Liver (tissue), 10 donors: ENCODE measurements at places on chromosomes 5 and 9. TPM values are rescaled to one million over a fixed set of nuclear protein-coding genes. Genes with fewer than 3 reads are reported as not detected.
A peak's percentile ranks its signal among the peaks of the same experiment; 100 is the strongest.

PGGT1B gene
- total RNA-seq, result 15.7 TPM

GRCh38 chr5:134758176-134758503 is 439 bp upstream of the DDX46 start:
- H3K4me1 ChIP-seq, result peaks cover 20% of the 10 kb centered on the region
- no peaks in the 10 kb centered on the region for H3K27me3 ChIP-seq
- no peak overlapping the region for H3K27ac ChIP-seq
- peak overlapping the region; percentile 44 for H3K4me3 ChIP-seq

- no peaks in the 10 kb centered on the region for H3K27me3 ChIP-seq
- no peaks in the 10 kb centered on the region for H3K36me3 ChIP-seq
- H3K4me3 ChIP-seq, result no peak overlapping the region
- DNase-seq, result no peak
Measured at GRCh38 chr9:138067613-138068367, 190.2 kb downstream of the CACNA1B start.

SLC4A9 gene
- total RNA-seq, result not detected

DNA sequence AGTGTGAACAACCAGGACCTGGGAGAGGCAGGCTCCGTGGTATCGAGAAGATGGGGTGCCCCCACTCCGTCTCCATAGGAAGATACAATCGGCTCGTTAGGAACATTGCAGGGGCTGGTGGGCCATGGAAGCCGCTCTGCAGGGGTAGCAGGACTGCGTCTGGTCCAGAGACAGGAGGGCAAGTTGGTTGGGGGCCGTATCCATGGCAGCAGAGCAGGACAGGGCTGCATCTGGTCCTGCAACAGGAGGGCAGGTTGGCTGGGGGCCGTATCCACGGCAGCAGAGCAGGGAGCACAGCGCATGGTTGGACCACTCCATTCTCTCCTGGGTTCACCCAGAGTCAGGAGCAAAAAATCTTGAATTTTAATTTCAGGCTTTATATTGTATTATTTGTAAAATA is 98.2 kb downstream of the ANKRD33B start:
- H3K4me1 ChIP-seq, result peaks cover 9% of the 10 kb centered on the region
- H3K4me3 ChIP-seq, result no peak overlapping the region
- DNase-seq, result no peak
- no peaks in the 10 kb centered on the region for H3K36me3 ChIP-seq
- H3K27me3 ChIP-seq, result no peaks in the 10 kb centered on the region

DAB2IP gene
- total RNA-seq, result 13.1 TPM

- no peak overlapping the region for H3K4me3 ChIP-seq
- H3K4me1 ChIP-seq, result no peaks in the 10 kb centered on the region
- H3K27ac ChIP-seq, result no peak overlapping the region
- no peaks in the 10 kb centered on the region for H3K36me3 ChIP-seq
Measured at GRCh38 chr9:93701494-93702218, 125.3 kb downstream of the PHF2 start.

DNA sequence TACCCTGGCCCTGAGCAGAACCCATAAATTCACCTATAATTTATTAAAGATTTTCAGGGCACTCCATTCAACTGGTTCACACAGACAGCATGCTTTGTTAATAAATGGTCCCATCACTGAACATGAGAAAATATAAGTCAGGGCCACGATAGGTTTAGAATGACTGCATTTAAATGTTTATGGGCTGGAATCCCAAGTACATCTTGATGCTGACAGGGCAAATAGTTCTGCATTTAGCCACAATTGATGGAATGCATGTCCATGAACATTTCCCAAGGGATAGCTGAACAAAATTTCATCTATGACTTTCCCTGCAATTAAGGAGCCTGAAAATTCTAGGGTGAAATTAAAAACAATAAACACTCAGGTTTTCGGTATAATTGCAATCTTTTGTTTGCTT is 124.5 kb downstream of the CAAP1 start:
- H3K4me1 ChIP-seq, result no peaks in the 10 kb centered on the region
- no peak overlapping the region for H3K27ac ChIP-seq
- H3K27me3 ChIP-seq, result no peaks in the 10 kb centered on the region
- no peak overlapping the region for H3K4me3 ChIP-seq
- no peak for DNase-seq

DBH gene
- 2.4 TPM for total RNA-seq

PKD2L2 gene
- total RNA-seq, result not detected

- no peaks in the 10 kb centered on the region for H3K4me1 ChIP-seq
- no peak overlapping the region for H3K4me3 ChIP-seq
- DNase-seq, result no peak
- peaks cover 6% of the 10 kb centered on the region for H3K27me3 ChIP-seq
Measured at GRCh38 chr9:133207540-133208170, 1.4 kb downstream of the OBP2B start.

DNA sequence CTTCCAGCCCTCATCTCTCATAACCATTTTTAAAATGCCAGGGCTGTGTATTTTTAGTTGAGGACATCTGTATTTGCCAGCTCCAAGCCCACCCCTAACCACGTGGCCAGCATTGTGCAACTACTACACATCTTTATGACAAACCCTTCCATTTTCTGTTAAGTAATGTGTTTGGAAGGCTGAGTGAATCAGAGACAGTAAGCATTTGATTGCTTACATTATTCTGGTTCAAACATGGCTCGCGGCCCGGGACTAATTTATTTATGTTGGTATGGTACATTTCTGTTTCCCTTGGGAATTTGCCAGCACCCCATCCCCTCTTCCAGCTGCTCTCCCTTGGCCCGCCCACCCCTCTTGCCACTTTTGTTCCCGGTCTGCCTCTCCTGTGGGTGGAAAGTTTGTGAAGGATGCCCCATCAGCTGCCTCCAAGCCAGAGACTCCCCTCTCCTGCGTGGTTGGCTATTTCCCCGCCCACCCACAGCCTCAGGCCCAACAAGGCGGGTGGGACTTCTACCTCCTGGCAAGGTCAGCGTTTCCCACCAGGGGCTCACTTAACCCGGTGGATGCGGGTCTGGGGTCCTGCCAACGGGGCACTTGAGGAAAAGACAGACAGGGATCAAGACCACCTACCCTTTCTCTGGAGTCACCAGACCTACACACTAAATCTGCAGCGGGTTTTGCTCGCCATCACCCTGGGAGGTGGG is 162.2 kb downstream of the HSD17B3 start:
- H3K27me3 ChIP-seq, result no peaks in the 10 kb centered on the region
- no peaks in the 10 kb centered on the region for H3K4me1 ChIP-seq
- DNase-seq, result no peak
- H3K27ac ChIP-seq, result no peak overlapping the region
- H3K36me3 ChIP-seq, result no peaks in the 10 kb centered on the region

- DNase-seq, result no peak
- H3K4me1 ChIP-seq, result peaks cover 12% of the 10 kb centered on the region
Measured at GRCh38 chr5:134468921-134469400, 56.5 kb upstream of the JADE2 start.

DNA sequence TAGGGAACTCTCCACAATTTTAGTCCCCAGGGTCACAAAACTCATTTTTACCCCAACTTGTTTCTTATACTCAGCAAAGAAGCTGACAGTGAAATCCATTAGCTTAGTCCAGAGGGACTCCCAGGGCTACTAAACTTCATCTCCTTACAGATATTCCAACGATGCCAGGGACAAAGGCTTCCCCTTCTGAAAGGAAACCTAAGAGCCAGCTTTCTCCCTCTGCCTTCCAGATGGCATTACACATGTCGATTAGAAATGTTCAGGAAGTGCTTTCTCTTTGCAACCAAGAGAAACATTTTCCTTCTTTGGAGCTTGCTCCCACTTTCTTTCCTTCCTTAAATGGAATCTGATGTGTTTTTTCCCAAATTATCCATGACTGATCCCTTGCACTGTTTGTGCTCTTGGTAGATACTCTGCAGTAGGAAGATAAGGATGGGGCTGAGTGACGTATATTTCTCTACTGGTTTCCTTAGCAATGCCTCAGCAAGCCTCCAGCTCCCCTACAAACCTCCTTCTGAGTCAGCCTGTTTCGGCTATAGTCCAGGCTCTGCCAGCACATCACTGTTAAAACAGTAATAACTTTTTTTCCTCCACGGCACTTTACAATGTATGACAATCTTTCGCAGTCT is 43.0 kb upstream of the HTR4 start:
- DNase-seq, result no peak
- peak overlapping the region; percentile 7 for H3K27ac ChIP-seq
- no peak overlapping the region for H3K4me3 ChIP-seq

ALDOB gene
- 1,744 TPM for total RNA-seq

GRCh38 chr5:172454358-172455086 is at the start of gene SH3PXD2B:
Gene SH3PXD2B (minus strand): TSS chr5:172454525. CDS start chr5:172454352, 173 bp downstream.
- peak within 1 kb of the TSS; percentile 24 for H3K27ac ChIP-seq
- no peaks in the 10 kb centered on the region for H3K27me3 ChIP-seq
- peak within 1 kb of the TSS; percentile 61 for H3K4me3 ChIP-seq
- H3K36me3 ChIP-seq, result peaks cover 2% of the 10 kb centered on the region
- H3K4me1 ChIP-seq, result peaks cover 11% of the 10 kb centered on the region

GRCh38 chr5:156929366-156929948 is 33.6 kb downstream of the TIMD4 start:
- no peak overlapping the region for H3K4me3 ChIP-seq
- no peaks in the 10 kb centered on the region for H3K4me1 ChIP-seq
- H3K27ac ChIP-seq, result no peak overlapping the region

DNA sequence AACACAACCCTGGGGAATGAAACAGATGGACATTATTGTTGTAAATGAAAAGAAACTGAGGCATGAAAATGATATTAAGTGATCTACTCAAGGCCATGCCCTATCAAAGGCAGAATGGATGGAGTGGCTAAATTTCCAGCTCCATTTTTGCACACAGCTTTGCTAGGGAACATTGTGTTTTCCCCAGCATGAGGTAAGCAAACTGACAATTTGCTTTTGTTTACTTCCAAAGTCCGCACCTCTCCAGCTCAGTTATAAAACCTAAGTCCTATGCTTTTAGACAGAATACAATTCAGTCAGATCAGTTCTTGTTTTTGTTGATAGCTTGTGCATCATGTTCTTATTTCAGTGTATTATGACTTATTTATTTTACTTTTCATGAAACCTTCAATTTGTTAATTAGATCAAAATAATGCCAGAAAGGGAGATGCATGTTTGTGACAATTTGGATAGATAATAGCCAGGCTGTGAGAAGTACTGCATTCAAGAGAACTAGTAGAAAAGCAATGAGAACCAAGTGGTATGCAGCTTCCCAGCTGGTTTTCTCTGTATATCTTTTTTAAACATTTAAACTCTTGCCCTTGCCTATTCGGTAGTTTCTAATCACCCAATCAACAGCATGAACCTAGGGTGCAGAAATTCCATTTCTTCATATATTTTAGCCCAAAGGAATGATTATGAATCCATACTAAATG is 380.8 kb downstream of the SPATA31D1 start:
- no peak for DNase-seq
- H3K27me3 ChIP-seq, result no peaks in the 10 kb centered on the region
- no peaks in the 10 kb centered on the region for H3K36me3 ChIP-seq
- no peak overlapping the region for H3K4me3 ChIP-seq

DNA sequence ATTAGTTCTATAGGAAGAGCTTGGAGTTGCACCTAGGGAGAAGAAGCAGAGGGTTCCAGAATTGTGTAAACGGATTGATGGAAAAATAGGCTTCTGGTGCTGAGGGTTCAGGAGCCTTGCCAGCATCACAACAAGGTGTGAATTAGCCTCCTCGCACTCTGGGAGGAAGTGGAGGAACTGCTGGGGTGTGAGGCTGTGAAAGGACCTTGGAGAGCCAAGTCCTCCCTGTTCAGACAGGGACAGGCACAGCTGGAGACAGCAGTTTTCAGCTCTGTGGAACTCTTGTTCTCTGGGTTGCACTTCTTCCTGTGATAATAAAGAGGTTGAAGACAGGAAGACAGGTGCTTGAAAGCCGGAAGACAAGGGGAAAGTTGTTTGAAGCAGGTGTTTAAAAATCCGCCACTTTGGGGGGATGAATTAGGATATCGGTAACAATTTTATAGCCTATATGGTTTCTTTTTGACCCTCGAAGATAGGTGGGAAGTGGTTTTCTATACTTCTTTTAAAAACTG is 22.6 kb downstream of the DAPK1 start:
- peaks cover 3% of the 10 kb centered on the region for H3K36me3 ChIP-seq
- H3K27me3 ChIP-seq, result no peaks in the 10 kb centered on the region
- H3K4me1 ChIP-seq, result peaks cover 26% of the 10 kb centered on the region
- H3K4me3 ChIP-seq, result no peak overlapping the region
- H3K27ac ChIP-seq, result no peak overlapping the region

GRCh38 chr9:33952066-33952465 is 96.6 kb downstream of the UBAP2 start:
- H3K4me1 ChIP-seq, result no peaks in the 10 kb centered on the region
- no peak overlapping the region for H3K27ac ChIP-seq
- no peak for DNase-seq
- peaks cover 7% of the 10 kb centered on the region for H3K36me3 ChIP-seq

GRCh38 chr9:93818827-93819472 is 136.2 kb downstream of the BARX1 start:
- peak; percentile 26 for DNase-seq
- no peaks in the 10 kb centered on the region for H3K36me3 ChIP-seq
- no peak overlapping the region for H3K27ac ChIP-seq

GRCh38 chr9:17005056-17005823 is 129.6 kb upstream of the CNTLN start:
- H3K27me3 ChIP-seq, result no peaks in the 10 kb centered on the region
- no peak overlapping the region for H3K27ac ChIP-seq
- H3K4me1 ChIP-seq, result no peaks in the 10 kb centered on the region
- no peak overlapping the region for H3K4me3 ChIP-seq

GRCh38 chr9:80197661-80198060 is 625.9 kb downstream of the TLE4 start:
- no peaks in the 10 kb centered on the region for H3K27me3 ChIP-seq
- H3K4me3 ChIP-seq, result no peak overlapping the region
- no peaks in the 10 kb centered on the region for H3K36me3 ChIP-seq
- no peak for DNase-seq
- no peaks in the 10 kb centered on the region for H3K4me1 ChIP-seq
- no peak overlapping the region for H3K27ac ChIP-seq

DNA sequence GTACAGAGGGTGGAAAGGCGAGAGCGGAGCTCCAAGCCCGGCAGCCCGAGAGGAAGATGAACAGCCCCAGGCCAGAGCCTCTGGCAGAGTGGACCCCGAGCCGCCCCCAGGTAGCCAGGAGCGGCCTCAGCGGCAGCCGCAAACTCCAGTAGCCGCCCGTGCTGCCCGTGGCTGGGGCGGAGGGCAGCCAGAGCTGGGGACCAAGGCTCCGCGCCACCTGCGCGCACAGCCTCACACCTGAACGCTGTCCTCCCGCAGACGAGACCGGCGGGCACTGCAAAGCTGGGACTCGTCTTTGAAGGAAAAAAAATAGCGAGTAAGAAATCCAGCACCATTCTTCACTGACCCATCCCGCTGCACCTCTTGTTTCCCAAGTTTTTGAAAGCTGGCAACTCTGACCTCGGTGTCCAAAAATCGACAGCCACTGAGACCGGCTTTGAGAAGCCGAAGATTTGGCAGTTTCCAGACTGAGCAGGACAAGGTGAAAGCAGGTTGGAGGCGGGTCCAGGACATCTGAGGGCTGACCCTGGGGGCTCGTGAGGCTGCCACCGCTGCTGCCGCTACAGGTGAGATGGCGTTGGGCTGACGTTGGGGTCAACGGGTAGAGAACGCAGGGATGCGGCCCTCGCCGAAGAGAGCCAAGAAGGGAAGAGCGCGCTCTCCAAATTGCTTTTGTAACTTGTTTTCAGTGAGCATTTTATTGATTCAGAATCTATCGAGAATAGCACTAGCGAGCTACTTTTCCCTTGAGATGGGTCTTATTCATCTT is at the start of gene PTGER4:
TSS of gene PTGER4 (plus strand) at position 3 of the 769 bp plus-strand sequence. CDS start 1,079 bp downstream, outside the sequence.
- H3K36me3 ChIP-seq, result no peaks in the 10 kb centered on the region
- peaks cover 5% of the 10 kb centered on the region for H3K27me3 ChIP-seq
- H3K27ac ChIP-seq, result peak within 1 kb of the TSS; percentile 48
- peaks cover 12% of the 10 kb centered on the region for H3K4me1 ChIP-seq
- peak within 1 kb of the TSS; percentile 65 for H3K4me3 ChIP-seq
- no peak for DNase-seq
